Right ventricle myocardium superior (tissue), 1 donor: ENCODE measurements at places on chromosomes 13 and 19. TPM values are rescaled to one million over a fixed set of nuclear protein-coding genes. Genes with fewer than 3 reads are reported as not detected.

GRCh38 chr19:48413879-48414587, 20.6 kb downstream of the GRIN2D start:
- no peak for DNase-seq

GRCh38 chr13:77225946-77226345, 100.9 kb downstream of the MYCBP2 start:
- no peak for DNase-seq

DNA sequence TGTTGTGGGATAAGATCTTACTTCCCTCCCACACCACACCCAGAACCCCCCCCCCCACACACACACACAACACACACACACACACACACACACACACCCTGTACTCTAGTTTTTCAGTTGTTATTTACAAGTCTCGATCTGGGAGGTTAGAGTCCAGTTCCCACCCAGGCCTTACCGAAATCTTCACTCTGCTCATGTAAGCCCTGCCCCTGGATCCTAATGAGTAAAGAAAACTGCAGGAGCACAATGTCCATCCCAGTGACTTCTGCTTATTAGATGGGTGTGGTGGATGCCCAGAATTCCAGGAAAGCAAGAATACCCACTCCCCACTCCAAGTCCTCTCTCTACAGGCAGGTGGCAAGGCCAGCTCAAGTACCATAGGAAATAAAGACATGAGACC, 23.0 kb downstream of the STARD13 start:
- no peak for DNase-seq

- DNase-seq, result no peak
These were observed 84.5 kb upstream of the ABCC4 start for GRCh38 chr13:95385798-95386197.

DNA sequence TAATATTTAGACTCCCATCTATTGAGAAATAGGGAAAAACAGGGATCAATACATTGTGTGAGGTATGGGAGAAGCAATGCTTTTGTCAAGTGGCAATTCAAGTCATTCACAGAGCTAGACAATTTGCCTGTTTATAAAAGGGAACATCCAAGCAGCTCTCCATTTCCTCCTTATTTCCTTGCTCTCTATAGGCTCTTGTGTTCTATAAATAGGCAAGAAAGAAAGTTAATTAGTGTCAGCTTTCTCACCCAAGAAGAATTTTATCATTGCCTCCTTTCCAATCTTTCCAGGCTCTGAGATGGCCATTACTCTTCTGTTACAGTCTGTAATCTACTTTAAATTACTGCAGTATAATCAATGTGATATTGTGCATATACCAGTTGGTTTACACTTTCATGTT, 199.9 kb downstream of the LHFPL6 start:
- DNase-seq, result no peak

DNA sequence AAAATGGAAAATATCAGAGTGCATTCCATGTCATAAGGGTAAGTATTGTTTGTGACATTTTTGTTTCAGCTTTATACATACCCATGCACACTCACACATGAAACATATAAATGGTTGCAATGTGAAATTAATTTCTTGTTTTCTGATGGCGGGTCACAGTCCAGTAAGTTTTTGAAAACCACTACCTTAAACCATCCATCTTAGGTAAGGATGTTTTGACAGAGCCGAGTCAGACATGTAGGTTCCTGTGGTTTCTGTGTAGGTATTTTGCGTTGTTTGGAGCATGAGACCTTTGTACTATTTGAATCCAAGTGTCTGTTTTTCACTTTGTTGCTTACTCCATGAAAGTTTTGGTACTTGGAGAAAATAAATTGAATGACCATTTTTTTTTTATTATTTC, 121.7 kb downstream of the B3GLCT start:
- no peak for DNase-seq

DNA sequence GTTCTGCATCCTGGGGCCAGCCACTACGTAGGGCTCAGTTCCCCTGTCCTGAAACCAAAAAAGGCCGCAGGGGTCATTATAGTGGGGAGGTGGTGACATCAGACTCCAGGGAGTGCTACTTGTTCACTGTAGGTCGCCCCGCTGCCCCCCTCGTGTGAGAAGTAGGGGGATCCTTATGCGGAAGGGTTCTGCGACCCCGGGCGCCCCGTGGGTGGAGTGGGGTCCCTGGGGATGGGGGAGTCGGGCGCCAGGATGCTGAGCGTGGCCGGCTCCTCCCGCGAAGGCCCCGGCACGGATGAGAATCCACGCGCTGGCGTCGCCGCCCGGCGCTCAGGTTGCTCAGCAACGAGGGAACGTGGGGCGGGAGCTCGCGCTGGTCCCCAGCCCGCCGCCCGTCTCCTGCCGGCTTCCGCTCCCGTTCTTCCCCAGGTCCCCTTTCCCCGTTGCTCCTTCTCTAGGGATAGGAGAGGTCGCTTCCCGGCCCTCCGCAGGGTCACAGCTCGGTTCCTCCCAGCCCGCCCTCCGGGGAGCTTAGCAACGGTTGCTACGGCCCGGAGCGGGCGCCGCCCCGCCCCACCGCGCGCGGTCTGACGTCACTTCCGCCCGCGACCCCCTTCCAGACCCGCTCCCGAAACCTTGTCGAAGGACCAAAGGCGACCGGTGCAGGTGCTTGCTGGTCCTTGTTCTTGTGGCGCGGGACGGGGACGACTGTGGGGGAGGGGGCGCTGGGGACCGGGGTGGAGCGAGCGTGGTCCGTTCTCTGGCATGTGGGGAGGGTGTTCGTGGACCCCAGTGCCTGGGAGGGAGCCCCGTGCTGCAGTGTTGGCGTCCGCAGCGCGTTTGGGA, at the start of gene NAT14:
NAT14 (plus strand) TSS at position 596 of the 846 bp plus-strand sequence. CDS start 521 bp downstream, outside the sequence.
- peak; percentile 64 for DNase-seq

DNA sequence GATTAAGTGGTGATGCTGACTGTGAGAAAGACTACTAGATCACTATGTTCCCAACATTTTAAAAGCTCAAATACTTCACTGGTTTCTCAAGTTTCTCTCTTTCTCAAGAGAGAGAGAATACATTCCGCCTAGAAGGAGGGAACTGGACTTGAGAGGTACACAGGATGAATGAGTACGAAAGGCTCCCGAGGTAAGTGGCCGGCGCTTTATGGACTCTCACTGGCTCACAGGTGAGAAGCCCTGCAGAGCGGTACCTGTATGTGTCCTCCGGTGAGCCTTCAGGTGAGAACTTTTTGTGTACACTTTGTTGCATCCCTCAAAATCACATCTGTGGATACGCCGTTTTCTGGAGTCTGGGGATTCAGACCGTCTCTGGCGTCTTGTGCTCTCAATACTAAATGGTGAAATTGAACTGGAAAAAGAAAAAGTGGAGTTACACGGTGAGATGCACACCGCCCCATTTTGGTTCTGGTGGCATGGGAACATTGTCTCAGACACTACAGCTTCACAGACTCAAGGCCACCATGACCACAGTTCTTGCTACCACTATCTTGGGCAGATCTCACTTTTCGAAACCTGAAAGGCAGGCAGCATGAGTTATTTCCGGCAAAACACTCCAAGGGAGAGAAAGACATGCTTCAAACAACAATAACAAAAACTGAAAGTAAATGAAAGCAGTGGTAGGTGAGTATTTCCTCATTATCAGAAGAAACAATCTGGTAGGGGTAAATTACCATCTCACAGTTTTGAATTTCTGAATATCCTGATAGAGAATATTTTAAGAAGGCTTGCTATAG, 418.9 kb downstream of the KLF12 start:
- no peak for DNase-seq

GRCh38 chr19:53881482-53882390, at the start of gene PRKCG:
Gene PRKCG, plus strand, starts transcription at chr19:53882197. Its CDS starts 298 bp downstream, at chr19:53882495.
- DNase-seq, result peak; percentile 62

DNA sequence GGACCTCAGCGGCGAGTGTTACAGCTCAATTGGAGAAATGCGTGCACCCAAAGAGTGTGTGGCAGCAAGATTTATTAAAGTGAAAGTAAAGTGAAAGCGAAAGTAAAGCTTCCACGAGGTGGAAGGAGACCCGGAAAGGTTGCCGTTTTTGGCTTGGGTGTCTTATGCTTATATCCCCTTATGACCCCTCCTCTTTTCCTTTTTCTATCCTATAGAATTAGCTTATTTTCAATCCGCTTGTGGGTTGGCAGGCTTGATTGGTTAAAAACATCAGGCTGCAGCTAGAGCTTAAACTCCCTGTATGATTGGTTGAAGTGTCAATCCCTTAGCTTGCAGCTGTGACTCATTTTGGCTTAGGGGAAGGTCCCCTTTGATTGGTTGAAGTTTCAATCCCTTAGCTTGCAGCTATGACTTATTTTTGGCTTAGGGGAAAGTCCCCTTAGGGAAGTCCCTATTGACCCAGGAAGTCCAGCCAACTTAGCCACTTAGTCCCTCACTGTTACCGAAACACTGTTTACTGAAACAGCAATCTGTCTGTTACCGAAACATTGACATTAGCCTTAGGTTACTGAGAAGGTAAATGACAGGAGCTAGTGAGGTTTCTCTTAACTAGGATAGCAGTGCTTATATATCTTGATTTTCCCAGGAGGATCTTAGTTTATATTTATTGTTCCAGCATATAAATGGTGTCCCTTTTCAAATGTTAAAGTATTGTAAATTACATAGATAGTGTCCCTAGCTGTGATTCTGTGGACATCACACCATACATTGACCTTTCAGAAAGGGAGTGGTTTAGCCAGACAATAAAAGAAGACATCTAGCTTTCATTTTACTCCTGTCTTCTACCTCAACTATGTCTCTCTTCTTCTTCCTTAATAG, 575.8 kb downstream of the DACH1 start:
- DNase-seq, result no peak

DNA sequence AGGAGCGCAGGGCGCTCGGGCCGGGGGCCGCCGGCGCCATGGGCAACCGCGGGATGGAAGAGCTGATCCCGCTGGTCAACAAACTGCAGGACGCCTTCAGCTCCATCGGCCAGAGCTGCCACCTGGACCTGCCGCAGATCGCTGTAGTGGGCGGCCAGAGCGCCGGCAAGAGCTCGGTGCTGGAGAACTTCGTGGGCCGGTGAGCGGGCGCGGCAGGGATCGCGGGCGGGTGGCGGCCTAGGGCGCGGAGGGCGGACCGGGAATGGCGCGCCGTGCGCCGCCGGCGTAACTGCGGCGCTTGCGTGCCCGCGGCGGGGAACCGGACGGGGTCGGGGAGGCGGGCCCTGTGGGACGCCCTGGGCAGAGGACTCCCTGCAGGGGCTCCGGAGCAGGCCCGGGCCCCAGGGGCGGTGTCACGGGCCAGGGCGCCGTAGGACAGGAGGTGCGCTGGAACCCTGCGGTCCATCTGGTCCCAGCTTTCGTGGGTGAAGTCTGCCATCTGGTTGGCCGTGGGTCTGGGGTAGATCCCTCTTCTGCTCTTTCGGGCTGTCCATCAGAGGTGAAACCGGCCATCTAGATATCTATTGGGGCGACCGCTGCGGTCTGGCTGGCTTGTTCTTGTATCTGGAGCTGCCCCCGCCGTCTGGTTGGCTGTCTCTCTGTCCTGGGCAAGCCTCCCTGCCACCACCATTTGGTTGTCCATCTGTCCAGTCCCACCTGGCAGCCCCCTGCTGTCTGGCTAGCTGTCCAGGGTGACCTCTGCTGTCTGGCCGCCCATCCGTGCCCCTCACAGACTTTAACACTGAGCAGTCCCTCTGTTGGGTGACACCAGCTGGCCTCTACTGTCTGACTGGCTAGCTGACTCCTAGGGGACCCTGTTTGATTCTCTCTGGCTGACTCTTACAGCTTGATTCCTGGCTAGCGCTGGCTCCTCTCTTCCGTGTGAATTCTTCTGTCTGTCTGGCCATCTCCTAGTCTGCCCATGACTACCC, 622 bp downstream of the DNM2 start:
- DNase-seq, result peak; percentile 66

DNA sequence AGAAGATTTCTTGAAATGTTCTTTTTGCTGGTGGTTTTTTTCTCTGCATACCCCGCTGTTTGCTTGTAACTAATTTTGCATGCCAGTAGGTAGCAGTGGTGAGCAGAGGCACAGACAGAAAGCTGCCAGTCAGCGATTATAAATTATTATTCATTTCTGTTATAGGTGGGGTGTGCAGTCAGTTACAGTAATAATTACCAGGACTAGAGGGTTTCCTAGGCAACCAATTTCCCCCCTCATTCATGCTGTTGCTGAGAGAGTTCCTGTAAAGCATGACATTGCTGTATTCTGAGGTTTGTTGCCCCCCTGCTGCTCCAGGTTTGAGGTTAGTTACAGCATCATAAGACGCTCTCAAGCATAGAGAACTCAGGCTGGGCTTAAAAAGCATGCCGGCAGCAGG, 104.5 kb downstream of the URI1 start:
- no peak for DNase-seq

GRCh38 chr19:13281567-13282291, 131.5 kb downstream of the IER2 start:
- no peak for DNase-seq

The OLFM4 gene
- total RNA-seq, result 0.40 TPM

The PDX1 gene
- not detected for total RNA-seq

The MBD3L3 gene
- not detected for total RNA-seq

The N4BP2L1 gene
- 3.7 TPM for total RNA-seq

The KLK15 gene
- total RNA-seq, result not detected

The NLRP5 gene
- total RNA-seq, result not detected

The ATP1A3 gene
- 388 TPM for total RNA-seq
